ENCODE measurements at places on chromosomes 6 and 20.

GRCh38 chr6:1581120-1581991 lies 28.4 kb upstream of the FOXC1 start:
- no peak for DNase-seq

DNA sequence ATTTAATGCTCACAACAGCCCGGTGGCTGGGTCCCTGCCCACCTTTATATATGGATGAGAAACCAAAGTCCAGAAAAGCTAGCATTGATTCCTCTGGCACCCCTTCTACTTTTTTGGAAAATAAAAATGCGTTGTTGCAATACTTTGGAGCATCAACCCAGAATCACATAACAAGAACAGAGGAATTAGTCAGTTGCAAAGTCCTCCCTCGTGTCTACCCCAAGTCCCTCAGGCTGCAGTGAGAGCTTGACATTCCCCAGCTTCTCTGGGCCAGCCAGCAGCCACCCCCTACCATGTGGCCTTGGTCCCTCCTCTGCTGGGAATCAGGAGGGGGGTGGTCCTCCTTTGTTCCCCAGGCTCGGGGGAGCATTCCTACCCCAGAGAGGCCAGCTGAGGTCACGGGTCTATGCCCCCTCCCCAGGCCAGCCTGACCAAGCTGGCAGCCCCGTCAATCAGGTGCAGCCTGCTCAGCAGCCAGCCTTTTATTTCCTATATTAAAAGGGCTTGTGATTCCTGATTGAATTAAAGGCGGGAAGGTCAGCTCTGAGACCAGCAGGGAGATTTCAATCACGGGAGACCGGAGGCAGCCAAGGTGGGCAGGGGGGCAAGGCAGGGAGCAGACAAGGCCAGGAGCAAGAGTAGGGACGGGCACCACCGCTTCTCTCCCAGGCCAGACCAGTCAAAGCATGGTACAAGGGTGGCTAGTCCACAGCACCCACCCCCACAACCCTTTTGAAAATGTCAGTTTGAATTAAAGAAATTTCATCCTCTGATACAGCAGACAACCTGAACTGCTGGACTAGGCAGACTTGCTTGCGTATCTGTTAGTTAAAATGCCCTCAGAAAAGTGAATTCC lies 158.9 kb downstream of the MRPL14 start:
- no peak for DNase-seq

GRCh38 chr6:3291987-3292386 lies 33.2 kb downstream of the PSMG4 start:
- DNase-seq, result no peak

DNA sequence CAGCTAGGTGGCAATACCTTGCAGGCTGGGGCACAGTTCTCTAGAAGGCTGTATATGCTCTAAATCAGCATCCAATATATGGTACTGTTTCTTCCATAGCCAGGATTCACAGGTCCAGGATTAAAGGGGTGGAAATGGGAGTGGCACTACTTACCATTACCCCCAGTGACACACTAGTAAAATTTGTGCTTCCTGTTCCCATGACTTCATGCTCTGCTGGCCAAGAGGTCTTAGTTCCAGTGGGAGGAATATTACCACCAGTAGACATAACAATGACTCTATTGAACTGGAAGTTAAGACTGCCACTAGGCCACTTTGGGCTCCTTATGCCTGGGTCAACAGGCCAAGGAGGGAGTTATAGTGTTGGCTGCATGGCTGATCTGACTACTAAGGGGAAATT lies 174.3 kb upstream of the TNFAIP3 start:
- DNase-seq, result no peak

- DNase-seq, result no peak
These were observed 4.1 kb downstream of the GUCA1B start for GRCh38 chr6:42190554-42191183.

DNA sequence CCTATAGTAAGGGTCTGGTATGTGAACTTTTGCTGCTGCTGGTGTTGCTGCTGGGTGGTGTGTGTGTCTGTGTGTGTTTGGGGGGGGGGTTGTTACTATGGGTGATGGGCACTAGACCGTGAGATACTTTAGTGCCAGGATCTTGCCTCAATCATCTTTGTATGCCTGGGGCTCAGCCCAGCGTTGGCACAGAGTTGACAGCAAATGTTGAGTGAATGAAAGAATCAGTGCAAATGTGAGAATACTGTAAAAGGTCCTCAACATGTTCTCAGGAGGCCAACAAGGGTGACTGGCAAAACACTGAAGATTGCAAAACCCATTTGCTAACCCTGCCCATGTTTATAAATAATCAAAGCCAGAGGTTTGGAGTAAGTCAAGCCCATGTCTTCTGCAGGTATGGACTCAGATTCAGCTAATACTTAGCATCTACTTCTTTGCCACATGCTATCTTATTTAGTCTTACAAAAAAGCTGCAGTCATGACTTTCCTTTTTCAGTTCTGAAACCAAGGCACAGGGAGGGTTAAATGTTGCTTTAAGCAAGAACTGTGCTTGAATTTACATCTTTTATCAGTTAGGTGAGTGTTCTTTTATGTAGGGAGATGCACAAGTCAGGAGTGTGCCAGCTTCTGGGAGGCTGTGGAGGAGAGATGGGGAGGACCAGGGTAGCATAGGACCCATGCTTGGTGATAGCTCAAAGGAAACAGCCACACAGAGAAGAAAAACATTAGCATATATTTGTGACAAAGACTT lies 125.3 kb upstream of the SPACA1 start:
- no peak for DNase-seq

DNA sequence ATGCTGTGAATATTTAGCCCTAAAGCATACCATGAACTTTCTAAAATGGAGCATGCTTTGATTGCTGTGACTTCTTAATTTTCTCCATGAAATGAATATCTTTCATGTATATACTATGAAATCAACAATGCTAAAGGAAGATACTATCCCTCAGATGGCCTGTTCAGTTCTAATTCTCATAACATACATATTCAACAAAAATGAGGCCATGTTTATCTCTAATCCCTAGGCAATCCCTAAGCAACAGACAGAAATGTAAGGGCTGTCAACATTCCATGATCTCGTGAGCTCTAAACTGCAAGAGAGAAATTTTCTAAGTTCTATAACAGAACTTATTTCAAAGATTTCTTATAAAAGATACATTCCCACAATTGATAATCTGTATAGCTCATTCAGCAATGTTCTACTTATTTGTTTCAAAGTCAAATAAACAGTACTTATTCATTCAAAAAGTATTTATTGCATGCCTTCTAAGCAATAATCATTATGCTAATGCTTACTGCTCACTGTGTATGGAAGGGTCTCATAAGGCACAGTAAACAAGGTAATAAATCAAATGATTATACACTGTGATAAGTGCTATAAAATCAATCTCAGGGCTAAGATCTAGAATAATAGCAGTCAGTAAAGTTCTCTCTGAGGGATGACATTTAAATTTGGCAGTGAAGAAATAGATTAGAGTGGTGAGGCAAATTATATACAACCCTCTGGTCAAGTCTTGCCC lies 492.9 kb downstream of the PHF3 start:
- DNase-seq, result no peak

- no peak for DNase-seq
These were observed 75.2 kb downstream of the COL21A1 start for GRCh38 chr6:56172144-56172543.

DNA sequence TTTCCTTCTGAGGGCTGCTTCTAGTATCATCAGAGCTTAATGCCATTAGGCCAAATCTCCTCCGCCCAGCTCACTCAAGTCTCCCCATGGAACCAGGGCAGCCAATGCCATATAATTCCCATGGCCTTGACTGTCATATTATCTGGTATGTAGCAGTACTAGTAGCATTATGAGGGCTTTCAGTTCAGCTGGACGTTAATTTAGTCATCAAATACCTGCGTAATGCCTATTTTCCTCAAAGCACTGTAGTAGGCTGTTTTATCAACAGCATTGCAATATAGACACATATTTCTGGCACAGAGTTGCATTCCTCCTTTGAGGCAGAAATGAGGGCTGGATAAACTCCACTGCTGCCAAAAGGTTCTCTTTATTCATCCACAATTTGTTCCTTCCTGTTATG lies 1.7 kb downstream of the KCTD20 start:
- DNase-seq, result no peak

- no peak for DNase-seq
These were observed 24.7 kb upstream of the CRISP1 start for GRCh38 chr6:49890988-49891387.

GRCh38 chr20:59184880-59185447 lies 21.3 kb downstream of the ZNF831 start:
- DNase-seq, result no peak

GRCh38 chr20:54219751-54220426 lies 12.0 kb downstream of the PFDN4 start:
- DNase-seq, result no peak

- no peak for DNase-seq
These were observed 3.2 kb downstream of the PNPLA1 start for GRCh38 chr6:36273067-36273466.

DNA sequence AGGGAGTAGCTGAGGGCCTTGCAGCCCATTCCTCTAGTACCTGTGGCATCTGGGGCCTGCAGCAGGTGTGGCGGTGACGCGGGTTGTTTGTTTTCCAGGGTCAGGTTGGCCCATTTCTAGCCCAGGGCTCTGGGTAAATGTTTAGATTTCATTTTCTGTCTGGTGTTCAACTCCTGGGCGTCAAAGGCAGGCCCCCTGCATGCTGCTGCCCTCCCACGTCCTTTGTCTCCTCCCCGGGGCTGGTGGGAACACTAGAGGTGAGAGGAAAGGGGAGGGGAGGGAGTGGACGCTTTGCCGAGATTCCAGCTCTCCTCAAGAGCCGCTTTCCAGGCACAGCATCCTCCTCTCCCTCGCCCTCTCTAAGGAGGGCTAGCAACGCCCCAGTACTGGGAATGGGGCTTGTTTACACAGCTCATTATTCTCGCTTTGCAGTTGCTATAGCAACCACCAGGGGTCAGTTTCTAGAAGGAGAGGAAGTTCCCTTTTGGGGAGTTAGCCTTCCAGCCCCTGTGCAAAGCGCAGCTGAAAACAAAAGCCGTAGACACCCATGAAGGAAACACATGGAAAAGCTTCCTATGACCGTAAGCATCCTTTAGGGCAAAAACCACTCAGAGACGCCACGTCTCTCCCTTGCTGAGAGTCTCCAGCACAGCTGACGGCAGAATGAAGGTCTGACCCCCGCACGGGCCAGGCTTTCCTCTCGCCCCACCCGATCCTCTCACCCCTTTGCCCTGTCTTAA lies 170.6 kb downstream of the LY86 start:
- no peak for DNase-seq

GRCh38 chr20:23279836-23280235 lies 70.8 kb upstream of the NXT1 start:
- no peak for DNase-seq

- no peak for DNase-seq
These were observed at the start of gene SLC17A3 for GRCh38 chr6:25874118-25874517. TSS of gene SLC17A3 (minus strand) at chr6:25874243. CDS start at chr6:25868387, 5,856 bp downstream.

- no peak for DNase-seq
These were observed 16.4 kb downstream of the FAXC start for GRCh38 chr6:99333068-99333467.

DNA sequence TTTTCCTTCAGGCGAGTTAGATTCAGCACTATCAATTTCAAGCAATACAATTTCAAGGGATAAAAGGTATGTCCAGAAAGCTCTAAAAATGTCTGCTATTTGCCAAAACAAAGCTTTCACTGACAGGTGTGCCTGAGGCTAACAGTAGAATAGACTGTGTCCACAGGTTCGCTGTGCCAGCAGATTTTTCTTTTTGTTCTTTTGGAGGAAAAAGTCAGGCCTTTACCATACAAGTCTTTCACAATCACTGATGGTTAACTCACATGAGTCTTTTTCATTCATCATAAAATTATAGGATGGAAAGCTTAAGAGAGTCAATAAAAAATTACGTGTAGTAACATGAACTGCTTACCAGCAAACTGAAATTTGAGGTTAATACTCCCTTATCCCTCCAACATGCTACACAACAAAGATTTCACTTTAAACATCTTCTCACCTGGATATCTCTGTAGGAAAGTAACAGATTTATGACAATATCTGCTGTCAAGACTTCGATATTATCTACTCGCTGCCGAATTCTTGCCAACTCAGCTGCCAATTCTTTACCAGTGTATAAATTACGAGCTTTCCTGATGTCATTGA lies 95.4 kb downstream of the MAP3K5 start:
- no peak for DNase-seq

DNA sequence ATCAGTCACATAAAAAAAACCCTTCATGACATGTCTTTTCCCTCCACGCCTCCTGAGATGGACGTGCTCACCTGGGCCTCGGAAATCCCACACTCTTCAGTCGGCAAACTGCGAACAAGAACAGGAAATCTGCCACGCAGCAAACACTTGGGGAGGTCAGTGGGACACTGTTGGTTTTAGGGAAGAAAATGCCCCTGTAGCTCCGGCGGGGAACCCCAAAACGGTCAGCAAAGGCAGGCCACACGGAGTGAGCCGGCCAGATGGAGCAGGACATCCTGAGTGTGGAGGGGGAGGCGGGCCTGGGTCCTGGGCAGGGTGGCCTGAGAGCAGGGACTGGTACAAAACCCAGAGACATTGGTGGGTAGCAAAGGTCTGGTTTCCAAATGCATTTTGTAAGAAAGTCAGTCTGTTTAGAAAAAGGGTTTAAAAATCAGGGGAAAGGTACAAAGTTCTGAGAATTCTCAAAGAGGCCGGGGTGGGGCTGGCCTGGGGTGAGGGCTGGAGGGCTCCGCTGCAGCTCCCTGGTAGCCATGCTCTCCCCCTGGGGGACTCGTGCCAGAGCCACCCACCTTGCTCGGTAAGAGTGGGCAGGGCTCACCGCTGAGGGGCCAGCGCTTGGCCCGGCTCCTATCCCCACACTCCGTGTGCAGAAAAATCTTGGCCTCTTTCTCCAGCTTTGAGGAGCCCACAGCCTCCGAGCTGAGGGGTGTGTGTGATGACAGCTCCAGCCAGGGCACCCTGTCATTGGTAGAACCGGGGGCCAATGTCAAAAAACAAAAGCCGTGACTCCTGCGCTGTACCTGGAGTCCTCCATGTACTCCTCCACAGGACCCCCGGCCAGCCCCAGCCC lies 5.2 kb downstream of the SLC2A4RG start:
- no peak for DNase-seq

GRCh38 chr20:33857722-33858563 lies 46.8 kb downstream of the CHMP4B start:
- DNase-seq, result no peak

- no peak for DNase-seq
These were observed 3.8 kb upstream of the ECHDC1 start for GRCh38 chr6:127347178-127347577.

- no peak for DNase-seq
These were observed 10.5 kb downstream of the EYA4 start for GRCh38 chr6:133251688-133252087.

GRCh38 chr6:112227411-112227810 lies 27.0 kb downstream of the LAMA4 start:
- DNase-seq, result no peak

GRCh38 chr6:31525932-31526591 lies 2.7 kb upstream of the MCCD1 start:
- no peak for DNase-seq

- DNase-seq, result no peak
These were observed 176.2 kb upstream of the SASH1 start for GRCh38 chr6:148166339-148166968.
